ENCODE measurements at places on chromosomes 1 and 21.

GRCh38 chr21:31803039-31804007 is 69.5 kb upstream of the HUNK start:
- DNase-seq: no peak

DNA sequence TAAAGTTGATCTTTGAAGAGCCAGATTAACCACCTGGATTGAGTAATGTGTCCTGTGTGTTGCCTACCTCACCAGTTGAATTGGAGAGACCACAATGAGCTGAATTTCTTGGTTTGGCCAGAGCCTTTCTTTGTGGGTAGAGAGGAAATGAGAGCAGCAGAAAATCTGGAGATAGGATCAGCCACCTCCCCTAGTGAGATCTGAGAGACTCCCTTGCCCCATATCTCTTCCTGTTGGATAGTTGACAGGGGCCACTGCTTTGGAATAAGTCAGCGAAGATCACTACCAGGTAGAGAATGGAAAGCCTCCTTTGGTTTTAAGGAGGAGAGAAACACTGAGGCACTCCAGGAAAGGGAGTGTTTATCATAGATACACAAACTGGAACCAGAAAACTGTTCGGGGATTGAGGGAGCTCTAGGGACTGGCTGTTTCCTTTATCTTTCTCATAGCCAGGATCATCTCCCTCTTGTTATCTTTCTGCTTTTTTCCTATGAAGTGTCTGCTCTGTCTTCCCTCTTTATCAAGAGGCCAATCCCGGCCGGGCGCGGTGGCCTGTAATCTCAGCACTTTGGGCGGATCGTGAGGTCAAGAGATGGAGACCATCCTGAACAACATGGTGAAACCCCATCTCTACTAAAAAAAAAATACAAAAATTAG is 21.3 kb upstream of the ZNF326 start:
- DNase-seq: no peak

- DNase-seq: no peak
Observed at GRCh38 chr1:111052246-111052645, 87.6 kb downstream of the DRAM2 start.

GRCh38 chr1:62912028-62912638 is 128.2 kb downstream of the ATG4C start:
- no peak for DNase-seq

GRCh38 chr21:34558166-34558565 is 46.2 kb upstream of the KCNE1 start:
- no peak for DNase-seq

DNA sequence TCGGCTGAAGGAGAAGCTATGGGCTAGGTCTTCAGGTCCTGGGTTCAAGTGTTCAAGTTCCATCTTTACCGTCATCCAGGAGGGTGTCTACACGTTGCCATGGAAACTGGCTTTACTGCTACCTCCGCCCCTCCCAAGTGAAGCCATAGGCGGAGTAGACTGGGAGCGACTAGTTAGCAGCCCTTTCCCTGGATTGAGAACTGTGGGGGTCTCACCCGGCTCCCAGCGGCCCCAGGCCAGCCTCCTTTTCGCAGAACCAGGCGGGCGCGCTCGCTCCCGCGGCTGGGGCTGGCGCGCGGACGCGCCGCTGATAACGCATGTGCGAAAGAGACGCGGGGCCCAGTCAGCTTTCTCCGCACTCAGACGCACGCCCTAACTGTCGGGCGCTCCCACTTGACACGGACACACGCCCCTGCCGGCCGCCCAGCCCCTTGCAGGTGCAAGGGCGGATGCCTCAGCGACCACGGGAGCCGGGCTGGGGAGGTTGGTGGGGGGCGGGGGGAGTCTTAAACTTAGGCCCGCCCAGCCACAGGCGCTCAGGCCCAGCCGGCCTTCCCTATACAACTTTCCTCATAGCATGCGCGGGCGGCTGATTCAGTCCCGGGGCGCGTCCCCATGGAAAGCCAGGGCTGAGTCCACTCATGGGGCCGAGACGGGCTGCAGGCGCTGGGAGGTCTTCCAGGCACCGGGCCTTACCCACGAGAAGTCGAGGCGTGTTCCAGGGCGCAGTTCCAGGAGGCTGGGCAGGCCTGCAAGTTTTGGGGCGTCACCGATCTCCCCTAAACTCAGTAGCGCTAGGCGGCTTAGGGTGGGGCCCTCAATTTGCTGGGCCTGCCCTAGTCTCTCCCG is 7.4 kb downstream of the EFNA4 start:
- DNase-seq: no peak

DNA sequence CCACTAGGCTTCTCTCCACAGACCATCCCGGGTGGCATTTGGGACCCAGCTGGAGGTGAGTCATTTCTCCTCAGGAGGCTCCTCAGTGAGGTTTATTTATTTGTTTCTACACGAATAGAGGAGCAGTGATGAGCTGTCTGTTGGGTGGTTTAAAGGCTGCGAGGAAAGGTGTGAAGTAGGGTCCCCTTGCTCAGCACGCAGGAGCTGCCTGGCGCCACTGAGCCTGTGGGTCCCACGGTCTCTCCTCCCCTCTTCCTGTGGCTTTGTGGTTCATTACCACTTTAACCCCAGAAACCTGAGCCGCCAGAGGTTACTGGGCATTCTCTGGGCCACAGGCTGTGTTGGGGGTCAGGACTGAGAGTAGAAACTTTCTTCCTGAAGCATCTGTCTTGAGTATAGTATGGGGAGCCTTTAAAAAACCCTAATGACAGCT is 39.9 kb downstream of the IL6R start:
- DNase-seq: no peak

DNA sequence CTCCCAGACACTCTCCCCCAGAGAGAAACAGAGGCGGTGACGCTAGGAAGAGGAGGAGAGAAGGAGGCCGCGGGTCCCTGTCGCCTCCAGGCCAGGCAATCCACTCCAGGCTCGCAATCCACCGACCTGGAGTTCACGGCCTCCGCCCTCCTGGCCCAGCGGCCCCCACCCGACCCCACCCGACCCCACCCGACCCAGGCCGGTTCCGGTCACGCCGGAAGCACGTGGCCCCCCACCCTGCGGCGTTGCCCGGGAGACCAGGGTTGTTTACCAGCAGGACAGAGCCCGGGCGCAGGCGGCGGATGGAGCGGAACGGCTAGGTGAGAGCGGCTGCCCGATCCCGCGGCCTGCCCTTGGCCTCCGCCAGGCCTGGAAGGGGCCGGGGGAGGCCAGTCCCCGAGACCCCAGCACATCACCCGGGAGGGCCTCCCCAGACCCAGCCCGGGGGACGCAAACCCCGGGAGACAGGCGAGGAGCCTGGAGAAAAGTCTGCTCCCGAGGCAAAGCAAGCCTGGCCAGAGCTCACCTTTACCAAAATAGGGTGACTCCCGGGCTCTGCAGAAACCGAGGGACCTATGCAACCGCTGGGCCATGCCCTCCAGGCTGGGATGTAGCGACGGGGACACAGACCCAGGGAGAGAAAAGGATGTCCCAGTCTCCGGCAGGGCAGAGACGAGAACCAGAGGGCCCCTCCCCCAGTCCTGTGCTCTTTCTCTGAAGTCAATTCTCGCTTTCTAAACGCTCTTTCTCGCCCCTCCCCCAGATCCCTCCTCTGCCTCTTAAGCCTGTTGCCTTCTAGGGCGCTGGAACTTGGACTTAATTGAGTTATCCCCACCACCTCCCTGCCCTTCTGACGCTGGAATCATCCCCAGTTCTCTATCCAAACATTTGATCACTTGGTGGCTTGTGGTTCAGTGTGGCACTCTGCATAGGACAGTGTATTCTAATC is at the start of the genes PLA2G2C and UBXN10:
TSS of gene PLA2G2C (minus strand) at position 685 of the 949 bp plus-strand sequence. CDS start 9,155 bp downstream, outside the sequence.
TSS of gene UBXN10 (plus strand) at position 263 of the 949 bp plus-strand sequence. CDS start 4,466 bp downstream, outside the sequence.
- no peak for DNase-seq

- DNase-seq: no peak
Observed at GRCh38 chr1:117479086-117479485, 111.8 kb downstream of the MAN1A2 start.
